ENCODE measurements at places on chromosomes 12 and 14.

DNA sequence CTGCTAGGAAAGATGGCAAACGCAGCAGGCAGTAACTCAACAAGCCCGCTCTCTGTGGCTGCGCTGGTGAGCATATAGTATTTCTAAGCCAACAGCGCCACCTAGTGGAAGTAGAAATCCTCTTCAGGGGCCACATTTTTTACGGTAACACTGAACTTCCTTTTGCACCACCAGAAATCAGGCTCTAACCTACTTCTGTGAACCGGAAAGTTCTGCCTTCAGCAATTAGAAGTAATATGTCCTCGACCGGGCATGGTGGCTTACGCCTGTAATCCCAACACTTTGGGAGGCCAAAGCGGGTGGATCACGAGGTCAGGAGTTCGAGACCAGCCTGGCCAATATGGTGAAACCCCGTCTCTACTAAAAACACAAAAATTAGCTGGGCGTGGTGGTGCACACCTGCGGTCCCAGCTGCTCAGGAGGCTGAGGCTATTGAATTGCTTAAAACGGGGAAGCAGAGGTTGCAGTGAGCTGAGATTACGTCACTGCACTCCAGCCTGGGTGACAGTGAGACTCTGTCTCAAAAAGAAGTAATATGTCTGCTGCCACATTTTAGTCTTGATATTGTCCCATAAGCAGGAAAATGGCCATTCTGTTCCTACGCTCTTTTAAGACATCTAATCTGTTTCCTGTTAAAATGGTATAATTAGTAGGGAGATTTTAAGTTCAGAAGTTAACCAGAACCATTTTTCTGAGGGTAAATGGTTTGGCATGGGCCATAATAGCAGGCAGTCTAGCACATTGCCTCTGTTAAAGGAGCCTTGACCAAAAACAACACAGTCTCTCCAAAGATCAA, 26.8 kb downstream of the APOBEC1 start:
- peak; percentile 58 for DNase-seq

DNA sequence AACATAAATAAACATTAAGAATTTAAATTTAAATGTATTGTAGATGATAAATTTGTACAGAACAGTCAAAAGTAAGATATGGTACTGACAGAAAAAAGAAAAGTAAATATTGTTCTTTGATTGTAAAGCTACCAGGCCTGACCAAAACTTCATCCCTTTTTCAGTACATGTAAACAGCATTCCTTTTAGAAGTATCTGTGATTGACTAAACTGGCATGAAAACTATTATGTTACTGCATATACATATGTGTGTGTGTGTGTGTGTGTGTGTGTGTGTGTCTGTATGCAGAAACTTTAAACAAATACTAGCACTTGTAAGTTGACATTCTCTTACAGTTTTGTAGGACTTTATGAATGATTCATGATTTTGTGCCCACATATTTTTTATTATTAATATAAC, 270.9 kb downstream of the C12orf50 start:
- no peak for DNase-seq

- DNase-seq, result no peak
These were observed 3.1 kb upstream of the CDCA4 start for GRCh38 chr14:105023791-105024480.

- DNase-seq, result no peak
These were observed 136.6 kb downstream of the FGD4 start for GRCh38 chr12:32536000-32536345.

GRCh38 chr12:32395026-32395425, 4.3 kb upstream of the FGD4 start:
- DNase-seq, result no peak

DNA sequence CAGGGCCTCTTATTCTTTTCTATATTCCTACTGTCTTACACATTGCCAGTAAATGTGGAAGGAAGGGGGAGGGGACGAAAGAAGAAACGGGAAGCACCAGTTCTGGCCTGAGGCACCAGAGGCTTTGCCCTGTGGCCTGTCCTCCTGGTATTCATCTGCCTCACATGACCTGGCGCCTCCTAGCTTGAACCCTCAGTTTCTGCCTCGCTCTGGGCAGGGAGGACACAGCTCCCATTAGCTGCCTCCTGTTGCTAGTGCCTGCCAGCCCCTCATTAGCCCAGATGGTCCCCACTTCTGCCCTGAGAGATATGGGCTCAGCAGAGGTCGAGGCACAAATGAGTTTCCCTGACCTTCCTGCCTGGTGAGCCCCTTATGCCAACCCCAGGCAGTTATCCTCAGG, 3.0 kb upstream of the PLEKHG6 start:
- no peak for DNase-seq

DNA sequence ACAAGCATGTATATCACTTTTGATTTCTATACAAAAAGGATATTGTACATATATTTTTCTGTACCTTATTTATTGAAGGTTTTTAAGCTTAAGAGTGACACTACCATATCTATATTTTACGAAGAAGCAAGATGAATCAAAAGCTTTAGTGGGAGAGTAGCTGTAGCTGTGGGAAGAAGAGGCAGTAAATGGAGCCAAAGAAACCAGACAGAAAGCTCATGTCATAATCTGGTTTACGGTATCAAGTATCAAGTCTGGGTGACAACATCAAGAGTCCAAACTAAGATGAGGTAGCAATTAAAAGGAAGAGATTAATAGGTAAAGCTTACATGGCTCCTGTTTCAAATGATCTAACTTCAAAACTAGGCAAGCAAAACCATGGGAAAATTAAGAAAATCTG, 54.8 kb downstream of the CEP83 start:
- no peak for DNase-seq

DNA sequence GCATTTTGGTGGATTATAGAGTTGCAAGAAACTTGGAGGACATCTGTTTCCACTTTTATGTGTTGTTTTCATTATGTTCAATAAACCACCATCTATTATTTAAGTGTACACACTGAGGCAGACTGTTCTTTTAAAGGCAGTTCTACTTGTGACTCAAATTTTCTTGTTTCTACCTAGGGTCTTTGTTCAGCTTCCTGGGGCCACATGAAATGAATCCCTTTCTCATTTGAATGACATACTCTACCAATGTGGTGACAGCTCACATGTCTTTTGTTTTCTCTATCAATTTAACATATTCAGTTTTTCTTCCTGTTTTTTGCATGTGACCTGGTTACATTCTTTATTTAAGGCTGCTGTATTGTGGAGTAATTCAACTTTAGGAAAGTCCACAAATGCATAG, 7.9 kb downstream of the SLC16A7 start:
- DNase-seq, result no peak

- DNase-seq, result no peak
These were observed 32.4 kb upstream of the TMED10 start for GRCh38 chr14:75208843-75209242.

DNA sequence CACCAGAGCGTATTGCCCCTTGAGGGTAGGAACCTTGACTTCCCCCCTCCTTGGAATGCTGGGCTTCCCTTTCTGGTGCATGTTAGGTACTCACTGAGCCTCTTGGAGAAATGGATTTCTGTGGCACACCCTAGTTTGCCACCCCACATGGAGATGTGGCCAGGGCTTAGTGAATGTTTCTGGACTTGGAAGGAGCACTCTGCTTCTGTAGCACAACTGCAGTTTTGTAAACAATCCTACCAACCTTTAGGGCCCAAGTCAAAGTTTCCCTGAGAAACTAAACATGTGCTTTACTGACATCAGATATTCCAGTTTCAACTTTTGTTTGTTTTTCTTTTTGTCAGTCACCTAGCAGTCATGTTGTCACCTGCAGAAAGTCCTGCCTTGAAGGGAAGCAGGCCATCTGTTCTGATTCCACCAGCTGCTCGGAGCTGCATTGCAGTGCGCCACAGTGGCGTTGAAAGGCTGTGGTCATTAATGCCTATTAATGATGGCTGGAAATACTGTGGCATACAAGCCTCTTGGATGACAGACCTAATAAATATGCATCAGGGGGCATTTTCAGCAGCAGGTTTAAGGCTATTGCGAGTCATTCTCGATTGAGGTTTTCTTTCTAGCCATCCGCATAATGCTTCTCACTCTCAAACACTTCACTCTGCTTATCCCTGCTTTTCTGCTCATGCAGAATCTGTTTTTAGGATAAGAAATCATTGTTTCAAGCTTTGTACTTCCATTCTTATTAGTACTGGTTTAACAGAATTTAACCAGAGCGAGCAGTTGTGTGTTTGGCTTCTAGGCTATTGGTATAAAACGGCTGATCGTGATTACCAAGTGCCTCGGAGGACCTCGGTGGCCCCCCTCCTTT, 7.8 kb downstream of the PELI2 start:
- no peak for DNase-seq

DNA sequence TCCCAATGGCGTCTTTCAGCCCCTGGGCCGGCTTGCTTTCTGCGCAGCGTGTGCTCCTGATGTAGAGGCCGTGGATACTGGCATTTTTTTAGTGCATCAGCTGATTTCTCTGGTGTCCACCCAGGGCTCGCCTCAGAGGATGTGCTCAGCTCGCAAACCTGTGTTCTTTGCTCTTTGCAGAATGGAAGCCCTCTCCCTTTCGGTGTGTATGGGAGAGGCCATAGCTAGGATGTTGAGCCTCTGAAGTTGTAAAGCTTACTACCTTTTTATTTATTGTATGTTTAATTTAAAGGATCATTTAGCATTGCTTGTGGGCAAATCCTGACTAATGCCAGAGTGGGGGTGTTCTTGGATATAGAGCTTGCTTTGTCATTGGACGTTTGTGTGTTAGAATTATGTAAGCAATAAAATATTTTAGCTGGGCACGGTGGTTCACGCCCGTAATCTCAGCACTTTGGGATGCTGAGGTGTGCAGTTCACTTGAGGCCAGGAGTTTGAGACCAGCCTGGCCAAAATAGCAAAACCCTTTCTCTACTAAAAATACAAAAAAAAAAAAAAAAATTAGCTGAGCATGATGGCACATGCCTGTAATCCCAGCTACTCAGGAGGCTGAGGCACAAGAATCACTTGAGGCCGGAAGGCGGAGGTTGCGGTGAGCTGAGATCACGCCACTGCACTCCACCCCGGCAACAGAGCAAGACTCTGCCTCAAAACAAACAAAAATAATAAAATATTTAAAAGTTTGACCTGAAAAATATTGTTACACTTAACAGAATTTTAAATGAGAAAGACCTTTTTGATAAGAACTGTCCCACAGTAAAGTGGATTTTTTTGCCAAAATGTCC, 52.6 kb upstream of the MMP17 start:
- DNase-seq, result no peak

- DNase-seq, result no peak
These were observed 17.9 kb downstream of the TOGARAM1 start for GRCh38 chr14:44979740-44980356.

DNA sequence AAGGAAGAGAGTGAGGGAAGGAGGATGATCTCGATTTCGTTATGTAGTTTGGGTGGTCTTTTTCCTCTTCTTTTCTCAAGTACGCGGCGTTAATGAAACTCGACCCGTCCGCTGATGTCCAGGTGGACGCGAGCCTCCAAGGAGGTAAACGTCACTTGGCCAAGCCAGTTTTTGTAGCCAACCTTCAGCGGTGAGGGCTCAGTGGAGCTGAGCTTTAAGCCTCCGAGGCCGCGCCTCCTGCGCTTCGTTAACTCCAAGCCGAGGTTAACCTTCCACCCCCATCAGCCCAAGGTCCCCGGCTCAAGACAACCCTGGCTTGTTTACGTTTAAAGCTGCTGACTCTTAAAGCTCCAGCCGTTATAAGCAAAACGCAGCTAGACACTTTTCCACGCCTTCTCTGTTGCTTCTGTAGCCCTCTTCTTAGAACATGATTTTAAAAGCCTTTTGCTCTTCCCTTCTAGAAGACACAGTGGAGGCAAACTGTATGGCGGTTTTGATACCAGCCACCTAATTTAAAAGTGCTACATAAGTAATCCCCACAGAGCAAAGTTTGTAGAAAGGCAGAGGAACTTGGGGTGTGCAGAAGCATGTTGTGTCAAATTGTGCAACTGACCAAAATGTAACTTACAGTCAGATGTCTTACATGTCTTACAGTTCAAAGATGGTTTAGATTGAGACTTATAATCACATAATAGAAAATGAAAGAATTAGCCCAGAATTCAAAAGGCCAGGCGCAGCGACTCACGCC, 923 bp upstream of the ITPR2 start:
- no peak for DNase-seq

GRCh38 chr14:101110729-101111619, 207.5 kb upstream of the RTL1 start:
- DNase-seq, result no peak

- DNase-seq, result no peak
These were observed 86.8 kb downstream of the ITPR2 start for GRCh38 chr12:26746121-26746714.

DNA sequence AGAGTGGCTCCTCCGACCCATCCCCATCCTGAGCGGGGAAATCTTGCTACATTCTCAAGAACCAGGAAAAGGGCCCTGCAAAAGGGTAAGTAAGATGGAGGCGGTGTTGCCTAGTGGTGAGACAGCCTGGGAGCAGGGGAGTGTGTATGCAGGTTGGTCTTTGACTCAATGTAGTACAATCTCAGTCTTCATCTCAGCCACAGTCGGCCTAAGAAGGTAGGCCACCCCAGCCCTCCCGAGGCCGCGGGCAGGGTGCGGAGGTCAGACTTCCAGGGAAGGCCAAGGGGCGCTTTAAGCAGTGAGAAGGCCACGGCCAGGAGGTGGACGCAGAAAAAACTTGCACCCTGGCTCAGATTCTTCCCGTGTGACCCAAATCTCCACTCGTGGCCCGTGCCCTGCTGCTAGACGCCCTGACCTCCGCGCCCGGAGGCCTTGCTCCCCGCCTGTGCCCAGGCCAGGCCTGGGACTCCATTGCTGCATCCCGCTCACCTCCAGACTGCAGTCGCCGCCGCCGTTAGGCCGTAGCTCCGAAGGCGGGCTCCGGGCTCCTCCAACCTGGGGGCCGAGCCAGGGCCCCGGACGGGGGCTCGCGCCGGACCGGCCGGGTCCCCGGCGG, 435 bp downstream of the FOXM1 start:
- no peak for DNase-seq

- DNase-seq, result no peak
These were observed 19.8 kb upstream of the OVCH1 start for GRCh38 chr12:29517264-29517663.

DNA sequence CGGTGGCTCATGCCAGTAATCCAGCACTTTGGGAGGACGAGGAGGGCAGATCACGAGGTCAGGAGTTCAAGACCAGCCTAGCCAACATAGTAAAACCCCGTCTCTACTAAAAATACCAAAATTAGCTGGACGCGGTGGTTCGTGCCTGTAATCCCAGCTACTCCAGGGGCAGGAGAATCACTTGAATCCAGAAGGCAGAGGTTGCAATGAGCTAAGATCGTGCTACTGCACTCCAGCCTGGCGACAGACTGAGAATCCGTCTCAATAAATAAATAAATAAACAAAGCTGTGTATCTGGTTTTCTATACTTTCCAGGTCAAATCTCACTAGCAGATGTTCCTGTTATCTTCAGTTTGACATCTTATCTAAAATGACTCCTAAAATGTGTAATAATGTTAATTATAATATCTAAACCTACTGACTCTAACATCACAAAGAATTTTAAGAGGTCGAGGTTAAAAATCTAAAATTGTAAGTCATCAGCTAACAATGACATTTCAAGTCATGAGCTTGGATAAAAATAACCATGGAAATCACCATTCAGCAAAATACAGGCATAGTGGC, 2.4 kb upstream of the SRP54 start:
- no peak for DNase-seq

GRCh38 chr14:92717571-92718042, 30.8 kb downstream of the LGMN start:
- DNase-seq, result no peak

Data from activated CD8-positive, alpha-beta memory T cell treated with anti-CD3 and anti-CD28 coated beads for 4 hours (primary cell).